Suppressor macrophage (primary cell): ENCODE measurements at places on chromosomes 2 and 18.
A peak's percentile ranks its signal among the peaks of the same experiment; 100 is the strongest.

DNA sequence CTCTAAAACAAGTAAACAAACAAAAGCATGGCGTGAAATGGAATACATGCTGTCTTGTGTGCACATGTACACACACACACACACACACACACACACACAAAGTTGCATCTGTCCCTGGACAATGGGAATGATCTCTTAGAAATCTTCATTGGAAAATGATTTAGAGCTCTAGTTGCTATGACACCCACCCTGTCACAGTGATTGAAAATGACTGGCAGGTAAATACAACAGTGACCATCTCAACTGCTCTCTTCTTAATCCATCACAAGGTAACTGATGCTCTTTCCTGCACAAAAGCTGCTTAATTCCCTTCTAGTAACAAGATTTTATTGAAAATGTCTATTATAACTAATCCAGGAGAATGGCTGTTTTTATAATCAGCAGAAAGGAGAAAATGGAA is 1011.7 kb upstream of the GYPC start:
- no peak for DNase-seq

- peak; percentile 29 for DNase-seq
Measured at GRCh38 chr2:110843496-110843895, 111.1 kb downstream of the ACOXL start.

- DNase-seq: no peak
Measured at GRCh38 chr2:61590214-61590613, 52.1 kb upstream of the XPO1 start.

- DNase-seq: no peak
Measured at GRCh38 chr18:79637921-79638909, 41.4 kb upstream of the CTDP1 start.

DNA sequence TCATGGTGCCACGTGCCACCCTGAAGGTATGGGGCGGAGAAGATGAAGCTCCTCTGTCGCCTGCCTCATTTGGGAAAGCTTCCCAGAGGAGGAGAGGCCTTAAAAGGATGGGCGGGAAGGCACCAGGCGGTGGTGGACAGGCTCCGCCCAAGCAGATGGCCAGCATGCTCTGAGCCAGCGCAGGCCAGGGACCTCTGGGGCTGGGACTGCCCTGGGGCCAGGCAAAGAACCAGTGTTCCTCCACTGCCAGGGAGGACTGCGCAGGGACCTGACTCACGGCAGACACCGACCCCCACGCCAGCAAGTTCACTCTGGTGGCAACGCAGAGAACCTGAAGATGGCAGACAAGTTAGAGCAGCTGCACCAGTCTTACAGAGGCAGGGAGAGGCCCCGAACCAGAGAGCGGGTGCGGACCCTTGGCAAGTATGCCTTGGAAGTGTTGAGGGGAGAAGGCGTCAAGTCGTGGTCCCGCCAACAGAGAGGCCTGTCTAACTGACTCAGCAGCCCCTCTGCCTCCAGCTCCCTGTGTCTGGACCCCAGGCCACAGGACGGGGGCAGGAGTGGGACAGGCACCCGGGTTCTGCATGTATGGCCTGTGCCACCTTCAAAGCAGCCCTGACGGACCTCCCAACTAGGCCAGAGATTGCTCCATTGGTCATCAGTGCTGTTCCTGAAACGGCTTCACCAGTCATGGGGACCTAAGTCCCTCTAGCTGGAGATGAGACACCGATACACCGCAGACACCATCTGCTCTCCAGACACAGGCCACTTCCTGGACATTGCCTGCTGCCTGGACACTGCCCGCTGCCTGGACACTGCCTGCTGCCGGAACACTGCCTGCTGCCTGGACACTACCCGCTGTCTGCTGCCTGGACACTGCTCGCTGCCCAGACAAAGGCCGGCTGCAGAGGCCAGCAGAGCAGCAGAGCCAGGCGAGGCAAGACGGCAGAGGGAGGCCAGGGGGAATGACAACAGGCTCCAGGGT is 124.7 kb downstream of the HDAC4 start:
- DNase-seq: peak; percentile 59

GRCh38 chr2:29749843-29750242 is 171.5 kb downstream of the ALK start:
- DNase-seq: no peak

- no peak for DNase-seq
Measured at GRCh38 chr2:156147594-156148330, 184.8 kb downstream of the NR4A2 start.

DNA sequence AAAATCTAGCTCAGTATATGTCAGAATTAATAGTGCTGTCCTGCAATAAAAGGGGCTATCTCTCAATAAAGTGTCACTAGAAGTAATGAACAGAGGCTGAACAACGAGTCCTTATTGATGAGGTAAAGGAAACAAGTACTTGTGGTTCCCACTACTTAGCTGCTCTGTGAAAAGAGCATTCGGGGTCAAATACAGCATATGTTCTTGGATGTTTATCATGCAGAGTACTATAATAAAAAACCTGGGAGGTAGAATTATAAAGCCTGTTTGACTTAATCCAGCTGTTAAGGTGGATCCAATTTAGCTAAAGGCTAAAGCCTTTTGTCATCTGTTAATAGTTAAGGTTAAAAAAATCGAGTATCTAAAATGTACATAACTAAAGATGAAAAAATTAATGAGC is 32.4 kb downstream of the SLC35F5 start:
- no peak for DNase-seq
